Fibroblast of pulmonary artery (primary cell): ENCODE measurements at places on chromosomes 1 and 21.
A peak's percentile ranks its signal among the peaks of the same experiment; 100 is the strongest.

DNA sequence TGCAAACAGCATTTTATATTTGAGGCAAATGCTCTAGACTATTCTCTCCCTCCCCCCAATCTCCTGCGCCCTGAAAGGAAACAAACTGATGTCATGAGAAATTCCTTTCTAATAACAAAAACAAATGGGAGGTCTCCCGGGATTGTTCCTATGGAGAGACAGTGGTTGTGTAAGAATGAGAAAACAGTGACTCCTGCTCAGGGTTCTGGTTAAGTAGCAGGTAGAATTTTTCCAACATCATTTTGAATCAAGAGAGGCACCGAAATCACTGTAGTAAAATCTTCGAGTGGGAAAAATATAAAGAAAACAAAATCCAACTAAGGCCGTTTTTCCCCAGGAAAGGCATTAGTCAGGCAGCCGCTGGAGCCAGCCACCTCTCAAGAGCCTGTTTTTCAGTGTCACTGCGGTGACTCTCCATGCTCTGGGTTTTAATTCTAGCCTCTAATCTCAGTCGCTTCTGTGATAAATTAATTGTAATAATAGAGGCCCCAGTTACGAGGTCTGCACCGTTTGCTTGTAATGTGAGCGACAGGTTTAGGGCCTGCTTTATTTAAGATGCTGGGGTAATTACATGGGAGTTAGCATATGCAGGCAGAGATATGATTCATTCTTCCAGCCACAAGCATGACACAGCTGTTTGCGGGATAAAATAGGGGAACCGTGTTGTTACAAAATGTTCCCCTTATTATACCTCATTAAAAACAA, 80.3 kb downstream of the RNF220 start:
- DNase-seq: peak; percentile 94

GRCh38 chr1:94843430-94843829, 23.3 kb downstream of the SLC44A3 start:
- no peak for DNase-seq

- DNase-seq: peak; percentile 65
These were observed 75.3 kb downstream of the NTMT2 start for GRCh38 chr1:170221031-170221430.

DNA sequence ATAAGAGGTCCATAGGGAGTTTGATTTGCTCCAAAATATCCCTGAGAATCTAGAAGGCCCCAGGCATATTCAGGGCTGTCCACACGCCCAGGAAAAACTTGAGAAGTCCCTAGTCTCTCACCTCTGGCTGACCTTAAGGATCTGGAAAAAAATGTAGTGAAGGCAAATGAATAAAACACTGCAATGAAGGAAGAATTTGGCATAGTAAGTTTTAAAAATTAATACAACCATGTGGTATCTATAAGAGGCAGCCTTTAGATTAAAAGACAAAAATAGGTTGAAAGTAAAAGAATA, 91.3 kb downstream of the COLGALT2 start:
- no peak for DNase-seq

DNA sequence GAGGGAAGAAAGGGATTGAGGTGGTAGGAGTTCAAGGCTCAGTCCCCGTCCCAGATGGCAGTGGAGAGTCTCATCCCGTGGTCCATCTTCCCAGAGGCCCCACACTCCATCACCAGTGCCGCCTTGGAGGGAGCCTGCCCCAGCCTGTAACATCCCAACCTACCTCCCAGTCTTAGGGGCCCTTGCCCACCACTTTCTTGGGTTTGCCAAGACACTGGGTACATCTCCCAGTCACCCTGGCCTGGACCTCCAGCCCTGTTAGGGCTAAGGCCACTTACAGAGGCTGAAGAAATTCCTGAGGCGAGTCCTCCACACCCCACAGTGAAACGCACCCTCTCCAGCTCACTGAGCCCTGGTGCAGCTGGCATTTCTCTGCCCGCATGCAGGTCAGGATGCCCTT, 3.3 kb downstream of the TMEM200B start:
- DNase-seq: no peak

DNA sequence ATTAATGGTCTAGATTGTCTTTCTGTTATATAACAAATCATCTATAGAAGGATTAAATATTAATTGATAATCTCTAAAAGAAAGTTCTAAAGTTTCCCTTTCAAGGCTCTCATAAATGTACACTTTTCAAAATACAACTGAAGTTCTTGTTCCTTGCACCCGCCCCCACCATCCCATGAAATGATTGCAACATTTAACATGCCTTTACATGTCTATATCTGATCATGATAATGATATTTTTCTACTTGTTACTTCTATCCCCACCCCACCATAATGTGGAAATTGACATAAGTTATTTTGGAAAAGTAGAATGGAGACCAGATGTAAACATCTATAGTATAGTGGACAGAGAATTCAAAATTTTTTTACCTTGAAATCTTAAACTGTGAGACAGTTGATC, 186.6 kb downstream of the NTNG1 start:
- DNase-seq: no peak

- no peak for DNase-seq
These were observed 10.6 kb downstream of the CC2D1B start for GRCh38 chr1:52355436-52355835.

DNA sequence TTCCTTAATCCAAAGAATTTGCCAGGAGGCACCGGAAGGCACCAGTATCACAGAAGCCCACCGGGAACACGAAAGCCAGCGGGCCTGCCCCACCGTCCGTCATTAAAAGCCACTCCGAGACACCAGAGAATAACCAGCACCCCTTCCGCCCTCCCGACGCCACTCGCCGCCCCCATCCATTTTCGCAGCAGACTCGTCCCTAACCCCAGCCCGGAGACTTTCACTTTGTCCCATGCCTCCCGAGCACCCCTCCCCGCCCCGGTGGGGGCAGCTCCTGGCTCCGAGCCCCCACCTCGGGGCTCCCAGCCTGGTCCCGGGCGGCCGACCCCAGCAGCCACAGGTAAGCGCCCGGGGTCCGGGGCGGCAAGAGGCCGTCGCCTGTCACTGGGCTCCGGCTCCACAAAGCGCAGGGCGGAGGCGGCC, 105.4 kb downstream of the SLC45A1 start:
- DNase-seq: no peak

DNA sequence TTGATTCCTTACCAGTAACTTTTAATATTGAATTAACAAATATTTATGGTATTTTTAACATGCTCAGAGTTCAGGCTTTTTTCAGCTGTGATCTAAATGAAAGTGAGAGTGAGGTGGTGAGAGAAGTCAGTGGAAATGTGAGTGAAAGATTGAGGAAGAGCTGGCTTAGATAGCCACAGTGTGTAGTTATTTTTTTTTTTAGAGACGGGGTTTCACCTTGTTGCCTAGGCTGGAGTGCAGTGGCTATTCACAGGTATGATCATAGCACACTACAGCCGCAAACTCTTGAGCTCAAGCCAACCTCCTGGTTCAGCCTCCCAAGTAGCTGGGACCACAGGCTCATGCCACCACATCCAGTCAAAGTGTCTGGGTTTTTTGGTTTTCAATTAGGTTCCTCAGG, 10.9 kb downstream of the RNF11 start:
- DNase-seq: no peak

- DNase-seq: no peak
These were observed 19.3 kb downstream of the DOP1B start for GRCh38 chr21:36175771-36176565.

- DNase-seq: peak; percentile 2
These were observed 307.1 kb downstream of the CTH start for GRCh38 chr1:70718086-70718630.

- DNase-seq: no peak
These were observed 30.5 kb upstream of the B3GALT2 start for GRCh38 chr1:193216920-193217319.

- DNase-seq: no peak
These were observed 41.9 kb downstream of the CTNNBIP1 start for GRCh38 chr1:9868244-9868590.

DNA sequence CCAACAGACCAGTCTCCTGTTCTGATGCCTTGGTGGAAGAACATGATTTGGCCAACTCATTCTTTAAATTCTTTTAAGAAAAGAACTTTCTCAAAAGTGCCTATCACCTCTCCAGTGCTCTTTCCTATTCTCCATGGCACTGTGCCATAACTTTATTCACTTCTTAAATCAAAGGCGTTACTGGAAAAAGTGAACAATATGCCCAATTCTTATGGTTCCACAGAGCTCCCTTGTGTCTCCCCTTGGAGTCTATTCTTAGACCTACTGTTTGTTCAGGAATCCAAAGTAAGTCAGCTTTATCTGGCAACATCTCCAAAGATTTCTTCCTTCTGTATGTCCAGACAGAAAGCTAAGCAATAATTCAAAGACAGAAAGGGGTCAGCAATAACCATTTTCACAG, 111.9 kb upstream of the MAGI3 start:
- DNase-seq: no peak

- no peak for DNase-seq
These were observed 117.1 kb downstream of the FOXD2 start for GRCh38 chr1:47554901-47555300.

DNA sequence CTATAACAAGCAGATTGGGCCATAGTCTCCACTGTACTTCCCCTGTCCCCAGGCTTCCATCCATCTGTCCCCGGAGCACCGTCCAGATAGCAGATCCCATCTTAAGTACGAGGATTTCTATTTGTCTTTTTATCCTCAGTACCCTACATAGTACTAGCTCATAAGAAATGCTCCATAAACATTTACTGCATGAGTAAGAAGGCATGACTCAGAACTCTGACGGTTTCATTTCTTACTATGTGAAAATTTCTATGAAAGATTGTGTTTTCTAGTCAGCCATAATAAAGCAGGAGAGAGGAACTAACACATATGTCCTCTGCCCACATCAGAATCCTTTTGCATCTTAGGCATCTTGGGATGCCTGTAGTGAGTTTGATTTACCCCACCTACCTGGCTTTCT, 49.5 kb downstream of the CHD1L start:
- DNase-seq: peak; percentile 78

- DNase-seq: no peak
These were observed 310.1 kb upstream of the ADGRL2 start for GRCh38 chr1:81490614-81491013.

- no peak for DNase-seq
These were observed 10.5 kb downstream of the CEP104 start for GRCh38 chr1:3846541-3846940.

GRCh38 chr1:55812281-55812680, 597.1 kb upstream of the USP24 start:
- peak; percentile 46 for DNase-seq

DNA sequence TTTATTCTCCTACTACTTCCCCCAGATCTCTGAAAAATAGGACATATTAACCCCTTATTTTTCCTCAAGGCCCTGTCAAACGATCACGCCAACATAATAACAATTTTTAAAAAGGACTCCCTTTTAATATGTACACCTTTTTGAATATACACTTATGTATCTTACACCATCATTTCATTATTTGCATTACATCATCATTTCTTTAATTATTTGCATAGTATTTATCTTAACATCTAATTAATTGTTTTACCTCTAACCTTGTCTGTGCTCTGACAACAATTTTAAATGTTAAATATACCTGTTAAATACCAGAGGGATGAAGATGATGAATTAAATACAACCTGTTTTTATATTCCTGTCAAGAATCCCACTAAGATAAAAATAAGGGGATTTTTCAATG, 432.2 kb downstream of the PTPRC start:
- no peak for DNase-seq

- peak; percentile 83 for DNase-seq
These were observed 67.3 kb downstream of the RHOU start for GRCh38 chr1:228802386-228803220.

DNA sequence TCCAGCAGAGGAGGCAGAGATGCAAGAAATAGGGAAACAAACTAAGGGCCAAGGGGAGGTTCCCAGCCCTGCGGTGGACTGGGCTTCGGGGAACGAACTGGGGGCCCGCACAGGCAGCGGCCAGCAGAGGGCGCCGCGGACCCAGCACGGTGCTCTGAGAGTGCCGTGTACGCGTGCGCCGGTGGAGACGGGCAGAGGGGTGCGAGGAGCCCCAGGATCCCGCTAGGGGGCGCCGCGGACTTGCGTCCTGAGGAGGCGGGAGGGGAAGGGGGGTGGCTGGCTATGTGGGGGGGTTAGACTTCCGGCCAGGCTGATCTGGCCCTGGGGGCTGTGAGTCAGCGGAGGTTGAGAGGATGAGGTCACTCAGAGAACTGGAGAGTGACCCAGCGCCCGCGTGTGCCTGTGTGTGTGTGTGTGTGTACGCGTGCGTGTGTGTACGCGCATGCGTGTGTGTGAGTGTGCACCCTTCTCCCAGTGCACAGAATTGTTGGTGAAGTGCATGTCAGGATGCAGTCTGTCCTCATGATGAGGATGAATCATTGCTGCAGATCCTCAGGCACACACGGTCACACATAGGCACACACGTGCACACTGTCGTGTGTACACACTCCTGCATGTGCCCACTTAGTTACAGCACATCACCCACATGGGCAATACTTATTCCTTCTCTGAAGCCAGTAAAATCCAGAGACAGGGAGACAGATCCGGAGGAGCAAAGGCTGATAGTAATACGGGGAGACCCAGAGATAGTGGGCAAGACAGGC, 17.0 kb downstream of the NES start:
- peak; percentile 97 for DNase-seq

GRCh38 chr1:180195916-180196315, 34.1 kb upstream of the LHX4 start:
- DNase-seq: no peak

DNA sequence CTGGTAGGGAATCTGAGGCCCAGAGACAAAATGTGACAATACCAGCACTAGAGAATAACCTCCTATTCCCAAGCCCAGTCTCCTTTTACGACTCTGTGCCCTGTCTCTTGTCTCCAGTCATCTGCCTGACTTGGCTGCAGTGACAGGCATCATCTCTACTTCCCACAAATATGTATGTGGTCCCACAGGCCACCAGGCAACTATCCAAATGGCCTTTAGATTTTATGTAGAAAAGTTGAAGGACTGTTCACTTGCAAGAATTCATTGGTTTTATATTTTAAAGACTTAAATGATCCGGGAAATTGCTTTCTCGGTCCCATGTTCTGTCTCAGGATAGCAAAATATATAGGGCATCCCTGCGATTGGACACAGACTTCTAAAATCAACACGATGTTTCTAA, 11.6 kb downstream of the KRTAP24-1 start:
- DNase-seq: no peak

DNA sequence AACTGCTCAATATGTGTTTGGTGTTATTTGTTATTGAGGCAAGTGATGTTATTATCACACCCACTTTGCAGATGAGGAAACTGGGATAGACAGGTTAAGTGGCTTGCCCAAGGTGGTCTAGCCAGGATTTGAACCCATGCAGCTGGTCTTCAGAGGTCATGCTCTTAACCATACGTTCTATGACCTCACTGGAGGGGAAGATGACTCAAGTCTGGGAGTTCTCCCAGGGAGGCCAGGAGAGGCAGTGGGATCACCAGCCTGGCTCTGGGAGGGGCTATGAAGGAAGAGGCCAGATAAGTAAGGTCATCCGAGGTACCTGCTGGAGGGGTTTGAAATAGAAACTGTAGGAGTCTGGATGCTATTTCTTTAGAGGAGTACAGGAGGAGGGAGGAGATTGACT, 95.3 kb downstream of the NAV1 start:
- peak; percentile 49 for DNase-seq
